Stimulated activated CD8-positive, alpha-beta memory T cell treated with anti-CD3 and anti-CD28 coated beads, Interleukin-7, amount 100 ng/mL, for 1 hour (primary cell): ENCODE measurements at places on chromosomes 6 and 20.
A peak's percentile ranks its signal among the peaks of the same experiment; 100 is the strongest.

GRCh38 chr20:17634661-17635331 is 47.2 kb downstream of the RRBP1 start:
- DNase-seq, result no peak

DNA sequence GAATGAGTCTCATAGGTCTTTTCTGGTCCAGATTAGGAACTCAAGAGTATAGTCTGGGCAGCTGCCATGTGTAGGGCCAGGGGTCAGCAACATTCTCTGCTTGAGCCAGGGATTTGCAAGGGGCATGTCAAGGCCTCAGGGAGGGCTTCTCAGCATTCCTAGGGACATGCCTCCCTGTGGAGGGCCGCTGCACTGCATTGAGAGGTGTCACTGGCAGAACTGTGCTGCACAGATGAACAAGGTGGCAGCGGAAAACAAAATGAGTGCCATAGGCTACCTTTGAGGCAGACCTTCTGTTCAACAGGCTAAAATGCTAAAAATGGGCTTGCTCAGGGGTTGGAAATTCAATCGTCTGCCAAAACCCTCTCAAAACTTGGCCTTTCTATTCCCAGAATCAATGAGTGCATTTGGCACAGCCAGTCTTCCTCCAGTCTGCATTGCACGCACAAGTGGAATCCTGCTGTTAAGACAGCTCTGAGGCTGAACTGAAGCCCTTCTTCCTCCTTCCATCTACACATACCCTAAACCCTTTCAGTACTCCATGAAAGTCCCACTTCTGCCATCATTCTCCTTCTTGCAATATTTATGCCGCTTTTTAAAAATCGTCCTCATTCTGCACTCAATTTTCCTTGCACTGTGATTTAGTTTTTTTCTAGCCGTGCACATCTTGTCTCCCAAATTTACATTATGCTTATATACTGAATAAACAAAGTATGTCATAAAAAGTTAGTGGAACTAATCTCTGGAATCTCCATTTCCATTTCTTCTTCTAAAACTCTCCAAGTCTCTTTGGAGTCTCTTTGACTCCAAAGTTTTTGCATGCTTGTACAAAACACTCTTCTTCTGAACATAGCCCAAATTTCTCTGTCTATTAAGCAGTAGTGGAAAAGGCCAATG is 51.7 kb downstream of the SLC26A8 start:
- DNase-seq, result no peak

DNA sequence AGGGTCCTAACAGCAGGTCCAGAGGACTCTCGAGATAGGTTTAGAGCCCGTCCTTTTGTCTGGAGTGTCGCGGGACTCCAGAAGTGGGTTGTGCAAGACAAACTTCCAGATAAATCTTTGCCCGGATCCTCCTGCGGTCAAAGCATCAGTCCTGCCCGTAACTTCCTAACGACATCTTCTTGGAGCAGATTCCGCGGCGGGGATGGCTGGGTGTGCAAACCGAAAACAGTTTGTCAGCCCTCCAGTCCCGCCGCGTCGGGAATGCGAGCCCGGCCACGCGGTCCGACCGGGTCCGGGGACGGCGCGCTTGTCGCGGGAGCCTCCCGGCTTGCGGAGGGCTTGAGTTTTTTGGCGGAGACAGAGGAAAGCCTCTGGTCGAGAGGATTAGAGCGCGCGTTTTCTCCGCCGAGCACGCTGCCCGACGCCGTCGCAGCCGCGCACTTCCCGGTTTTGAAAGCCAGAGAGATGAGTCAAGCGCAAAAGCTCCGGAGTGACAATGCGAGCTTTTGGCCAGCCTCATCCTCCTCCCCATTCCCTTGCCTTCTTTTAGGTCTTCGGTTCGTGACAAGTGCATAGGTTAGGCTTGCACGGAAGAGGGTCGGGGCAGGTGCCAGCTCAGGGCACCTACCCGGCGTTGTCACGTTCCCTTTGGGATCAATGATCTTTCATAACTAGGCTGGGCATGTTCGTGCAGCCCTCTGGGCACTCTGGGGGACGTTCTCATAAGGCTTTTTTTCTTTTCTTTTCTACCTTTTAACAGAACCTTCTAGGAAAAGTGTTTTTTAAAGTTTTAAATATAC is 91.3 kb upstream of the PRDM1 start:
- DNase-seq, result no peak

GRCh38 chr6:119536666-119537065 is 187.1 kb upstream of the MAN1A1 start:
- DNase-seq, result no peak

DNA sequence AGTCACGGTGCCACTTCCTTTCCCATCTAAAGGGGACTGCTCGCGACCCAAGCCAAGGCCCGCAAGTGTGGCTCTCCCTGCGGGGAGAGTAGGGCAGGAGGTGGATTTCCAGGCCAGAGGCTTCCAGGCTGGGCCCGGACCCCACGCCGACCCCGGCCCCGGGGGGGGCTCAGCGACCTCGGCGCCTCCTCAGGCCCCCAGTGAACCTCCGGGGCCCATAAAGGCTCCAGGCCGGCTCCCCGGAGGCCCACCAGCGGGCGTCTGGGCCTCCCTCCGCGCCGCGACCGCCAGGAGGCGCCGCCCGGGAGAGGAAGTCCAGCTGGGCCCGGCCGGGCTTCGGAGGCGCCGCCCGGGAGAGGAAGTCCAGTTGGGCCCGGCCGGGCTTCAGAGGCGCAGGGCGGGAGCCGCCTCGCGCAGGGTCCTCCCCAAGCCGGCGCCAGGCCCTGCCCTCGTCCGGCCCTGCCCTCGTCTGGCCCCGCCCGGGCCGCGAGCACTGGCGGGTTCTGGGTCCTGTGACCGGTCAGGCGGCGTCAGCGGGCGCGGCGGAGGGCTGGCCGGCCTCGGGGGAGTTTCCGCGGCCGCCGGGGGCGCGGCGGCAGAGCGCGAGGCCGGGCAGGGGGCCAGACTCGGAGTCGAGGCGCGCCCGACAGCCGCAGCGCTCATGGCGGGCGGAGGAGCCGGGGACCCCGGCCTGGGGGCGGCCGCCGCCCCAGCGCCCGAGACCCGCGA is at the start of gene RAB32:
Gene RAB32, plus strand, starts transcription at position 623 of the 729 bp plus-strand sequence. Its CDS starts 39 bp downstream, at position 662.
- no peak for DNase-seq

DNA sequence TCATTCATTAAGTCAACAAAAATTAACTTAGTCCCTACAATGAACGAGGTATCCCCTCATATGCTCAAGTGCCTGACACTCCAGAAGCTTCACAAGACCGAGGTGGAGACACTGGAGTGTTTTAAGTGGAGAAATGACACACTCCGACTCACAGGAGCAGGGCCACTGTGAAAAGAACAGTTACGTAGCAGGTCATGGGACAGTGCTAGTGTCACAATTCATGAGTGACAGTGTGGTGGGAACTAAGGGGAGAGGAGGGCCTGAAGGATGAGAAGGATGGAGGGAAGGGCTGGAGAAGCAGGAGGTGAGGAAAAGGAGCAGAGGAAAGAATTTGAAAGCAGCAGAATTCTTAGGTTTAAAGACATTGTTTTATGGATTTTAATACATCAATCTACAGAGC is 1.3 kb upstream of the HLA-A start:
- DNase-seq, result no peak

- DNase-seq, result no peak
Observed at GRCh38 chr6:152775428-152775827, 24.8 kb downstream of the VIP start.

- DNase-seq, result no peak
Observed at GRCh38 chr6:83827050-83827449, 26.1 kb upstream of the RIPPLY2 start.

DNA sequence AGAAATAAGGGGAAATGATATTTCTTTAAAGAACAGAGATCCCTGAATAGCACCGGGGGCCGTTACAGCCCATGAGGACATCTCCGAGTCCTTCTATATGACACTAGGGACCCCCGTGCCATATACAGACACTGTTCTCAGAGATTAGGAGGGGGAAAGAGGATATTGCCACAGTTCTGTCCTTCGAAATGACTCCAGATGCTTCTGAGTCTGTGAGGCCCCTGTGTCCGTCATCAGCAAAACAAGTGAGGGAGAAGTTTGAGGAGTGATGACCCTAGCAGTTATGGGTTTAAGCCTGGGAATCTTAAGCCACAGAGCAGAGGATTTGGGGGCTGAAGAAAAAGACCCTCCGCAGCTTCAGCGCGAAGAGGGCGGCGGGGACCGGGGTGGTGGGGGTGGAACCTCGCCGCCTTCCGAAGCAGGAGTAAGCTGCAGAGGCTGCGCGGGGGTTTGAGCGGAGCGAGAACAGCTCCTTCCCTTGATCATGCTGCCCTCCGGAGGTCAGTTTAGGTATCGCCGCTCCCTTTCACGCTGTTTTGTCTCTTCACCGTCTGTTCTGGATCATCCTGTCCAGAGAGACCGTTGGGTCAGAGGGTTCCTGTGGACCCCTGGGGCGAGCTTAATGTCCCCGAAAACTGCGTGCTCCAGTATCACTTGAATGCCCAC is 23.6 kb downstream of the VPS52 start:
- peak; percentile 91 for DNase-seq

- no peak for DNase-seq
Observed at GRCh38 chr6:149763866-149764265, 14.3 kb downstream of the PCMT1 start.

GRCh38 chr20:18263723-18264122 is 24.6 kb upstream of the ZNF133 start:
- DNase-seq, result no peak

- no peak for DNase-seq
Observed at GRCh38 chr6:124604719-124605118, 357.5 kb upstream of the RNF217 start.

- no peak for DNase-seq
Observed at GRCh38 chr6:37665304-37665703, 32.4 kb downstream of the MDGA1 start.

GRCh38 chr6:118581489-118581959 is 33.4 kb downstream of the PLN start:
- no peak for DNase-seq

- no peak for DNase-seq
Observed at GRCh38 chr6:24933868-24934401, 1.8 kb downstream of the RIPOR2 start.

- no peak for DNase-seq
Observed at GRCh38 chr20:25863536-25864325, 167.1 kb upstream of the ZNF337 start.

- DNase-seq, result no peak
Observed at GRCh38 chr6:20808924-20809323, 274.7 kb downstream of the CDKAL1 start.

DNA sequence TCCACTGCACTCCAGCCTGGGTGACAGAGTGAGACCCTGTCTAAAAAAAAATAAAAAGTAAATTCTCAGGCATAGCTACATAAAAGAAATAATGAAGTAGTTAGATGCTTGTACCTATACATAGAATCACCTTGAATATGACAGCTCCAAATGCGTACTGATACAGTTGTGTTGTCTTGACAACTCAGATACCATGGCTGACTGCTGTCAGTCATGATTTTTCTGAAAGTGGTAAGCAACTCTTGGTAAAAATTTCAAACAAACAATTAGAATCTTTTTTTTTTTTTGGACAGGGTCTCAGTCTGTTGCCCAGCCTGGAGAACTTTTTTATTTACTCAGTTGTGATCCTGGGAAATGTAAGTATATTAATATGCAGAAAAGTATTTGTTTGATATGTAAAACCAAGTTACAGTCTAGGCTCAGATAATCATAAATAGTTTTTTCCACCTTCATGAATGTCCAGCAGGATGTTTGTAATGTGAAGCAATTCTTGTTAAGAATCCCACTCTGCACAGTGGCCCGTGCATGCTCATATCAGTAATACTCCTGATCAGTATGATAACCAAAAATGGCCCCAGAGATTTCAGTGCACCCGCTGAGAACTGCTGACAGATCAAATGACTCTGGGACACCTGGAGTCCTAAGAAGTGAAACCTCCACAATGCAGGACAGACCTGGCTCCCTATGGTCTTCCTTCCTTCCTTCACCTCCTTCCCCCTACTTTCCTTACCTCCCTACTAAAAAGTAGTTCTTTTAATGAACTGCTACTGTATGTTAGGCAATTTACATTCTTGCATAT is 14.0 kb upstream of the MAPK13 start:
- DNase-seq, result no peak

- no peak for DNase-seq
Observed at GRCh38 chr6:149855040-149855654, 9.0 kb downstream of the LRP11 start.

- no peak for DNase-seq
Observed at GRCh38 chr20:50595433-50595895, 85.3 kb downstream of the PTPN1 start.

DNA sequence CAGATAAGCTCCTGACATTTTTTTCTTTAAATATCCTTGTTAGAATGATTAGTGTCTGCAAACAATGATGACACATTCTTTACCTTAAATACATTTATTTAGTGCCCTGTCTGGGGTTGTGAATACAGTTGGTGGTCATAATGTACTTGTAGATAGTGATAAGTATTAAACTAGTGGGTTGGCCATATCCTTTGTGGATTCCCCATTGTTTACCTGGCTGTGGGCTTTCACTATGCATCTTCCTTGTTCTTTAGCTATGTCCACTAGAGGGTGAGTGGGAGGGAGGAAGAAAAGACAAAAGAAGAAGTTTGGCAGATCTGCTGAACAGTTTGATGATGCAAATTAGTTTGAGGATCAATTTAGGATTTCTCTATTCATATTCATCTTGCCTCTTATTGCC is 15.7 kb downstream of the HS3ST5 start:
- DNase-seq, result no peak

GRCh38 chr6:119379809-119380208 is 30.2 kb upstream of the MAN1A1 start:
- DNase-seq, result no peak

- DNase-seq, result no peak
Observed at GRCh38 chr6:94570581-94570980, 1006.8 kb upstream of the MANEA start.

- no peak for DNase-seq
Observed at GRCh38 chr20:19952392-19952791, 64.8 kb upstream of the NAA20 start.

DNA sequence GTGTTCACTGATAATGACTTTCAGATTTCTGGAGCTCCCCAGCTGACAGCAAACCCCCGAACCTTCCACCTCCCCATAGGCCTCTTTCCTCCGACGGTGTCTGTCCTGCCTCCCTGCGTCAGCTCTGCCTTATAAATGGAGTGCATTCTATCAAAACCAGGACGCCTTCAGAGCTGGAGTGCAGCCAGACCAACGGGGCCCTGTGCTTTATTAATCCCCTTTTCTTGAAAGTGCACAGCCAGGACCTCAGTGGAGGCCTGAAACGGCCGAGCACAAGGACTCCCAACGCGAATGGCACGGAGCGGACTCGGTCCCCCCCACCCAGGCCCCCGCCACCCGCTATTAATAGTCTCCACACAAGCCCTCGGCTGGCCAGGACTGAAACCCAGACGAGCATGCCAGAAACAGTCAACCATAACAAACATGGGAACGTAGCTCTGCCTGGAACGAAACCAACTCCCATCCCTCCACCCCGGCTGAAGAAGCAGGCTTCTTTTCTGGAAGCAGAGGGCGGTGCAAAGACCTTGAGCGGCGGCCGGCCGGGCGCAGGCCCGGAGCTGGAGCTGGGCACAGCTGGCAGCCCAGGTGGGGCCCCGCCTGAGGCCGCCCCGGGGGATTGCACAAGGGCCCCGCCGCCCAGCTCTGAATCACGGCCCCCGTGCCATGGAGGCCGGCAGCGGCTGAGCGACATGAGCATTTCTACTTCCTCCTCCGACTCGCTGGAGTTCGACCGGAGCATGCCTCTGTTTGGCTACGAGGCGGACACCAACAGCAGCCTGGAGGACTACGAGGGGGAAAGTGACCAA is 42.3 kb upstream of the NAA20 start:
- no peak for DNase-seq
